SW 1271 (cell line): ENCODE measurements at places on chromosomes 1 and 21.
A peak's percentile ranks its signal among the peaks of the same experiment; 100 is the strongest.

- DNase-seq, result peak; percentile 36
Measured at GRCh38 chr21:34544032-34544496, 32.1 kb upstream of the KCNE1 start.

DNA sequence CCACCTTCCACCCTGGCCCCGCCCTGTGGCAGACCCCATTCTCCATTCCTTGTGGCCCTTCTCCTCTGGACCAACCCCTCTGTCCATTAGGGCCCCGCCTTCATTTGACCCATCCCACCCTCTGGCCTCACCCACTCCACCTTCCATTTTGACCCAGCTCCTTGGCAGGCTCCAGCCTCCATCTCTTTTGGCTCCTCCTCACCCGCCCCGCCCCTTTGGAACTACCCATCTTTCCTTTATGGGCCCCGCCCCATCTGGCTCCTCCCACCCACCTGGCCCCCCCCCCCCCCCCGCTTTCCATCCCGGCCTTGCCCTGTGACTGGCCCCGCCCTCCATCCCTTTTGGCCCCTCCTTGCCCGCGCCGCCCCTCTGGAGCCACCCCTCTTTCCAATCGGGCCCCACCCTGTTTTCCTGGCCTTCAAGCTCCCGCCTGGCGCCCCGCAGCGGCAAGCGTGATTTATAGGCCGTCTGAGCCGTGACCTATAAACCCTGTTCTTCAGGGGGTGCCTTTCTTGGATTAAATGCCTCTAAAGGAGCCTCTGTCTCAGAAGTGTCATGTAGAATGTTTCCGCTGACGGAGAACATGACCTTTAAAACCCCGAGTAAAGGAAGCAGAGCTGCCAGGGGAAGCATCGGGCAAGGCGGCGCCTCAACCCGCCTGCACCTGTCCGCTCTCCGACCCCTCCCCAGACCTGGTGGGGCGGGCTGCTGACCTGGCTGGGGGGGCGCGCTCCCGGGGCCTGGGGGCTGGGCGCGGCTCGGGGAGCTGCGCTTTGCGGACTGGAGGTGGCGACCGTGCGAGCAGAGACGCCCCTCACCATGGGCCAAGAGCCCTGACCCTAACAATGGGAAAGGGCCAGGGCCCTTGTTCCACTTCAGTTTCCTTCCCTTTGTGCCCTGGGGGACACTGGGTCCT is 178.0 kb downstream of the CAMTA1 start:
- DNase-seq, result no peak

DNA sequence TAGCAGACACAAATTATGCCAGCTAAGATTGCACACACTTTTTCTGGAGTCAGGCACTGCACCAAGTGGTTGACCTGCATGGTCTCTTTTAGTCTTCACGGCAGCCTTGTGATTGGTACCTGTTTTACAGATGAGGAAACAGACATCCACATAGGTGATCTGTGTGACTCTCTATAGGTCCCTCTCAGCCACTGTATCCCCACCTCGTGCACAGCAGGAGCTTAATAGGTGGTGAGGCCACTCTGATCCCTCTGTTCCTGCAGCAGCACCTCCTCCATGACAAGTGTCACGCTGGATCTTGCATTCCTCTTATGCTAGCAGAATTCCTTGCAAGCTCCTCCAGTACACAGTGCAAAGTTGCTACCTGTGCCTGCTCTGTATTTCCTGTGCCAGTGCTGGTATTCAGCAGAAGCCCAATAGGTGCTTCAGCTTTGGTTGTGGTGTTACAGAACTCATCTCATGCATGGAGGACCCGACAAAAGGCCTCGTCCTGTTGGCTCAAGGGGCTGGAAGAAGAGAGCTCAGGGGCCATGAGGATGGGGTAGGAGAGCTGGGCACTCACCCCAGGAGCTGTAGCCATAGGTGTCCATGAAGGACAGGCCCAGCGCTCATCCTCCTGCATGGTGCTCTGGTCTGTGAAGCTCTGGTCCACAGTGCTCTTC is 546.7 kb downstream of the PTPRU start:
- DNase-seq, result no peak

DNA sequence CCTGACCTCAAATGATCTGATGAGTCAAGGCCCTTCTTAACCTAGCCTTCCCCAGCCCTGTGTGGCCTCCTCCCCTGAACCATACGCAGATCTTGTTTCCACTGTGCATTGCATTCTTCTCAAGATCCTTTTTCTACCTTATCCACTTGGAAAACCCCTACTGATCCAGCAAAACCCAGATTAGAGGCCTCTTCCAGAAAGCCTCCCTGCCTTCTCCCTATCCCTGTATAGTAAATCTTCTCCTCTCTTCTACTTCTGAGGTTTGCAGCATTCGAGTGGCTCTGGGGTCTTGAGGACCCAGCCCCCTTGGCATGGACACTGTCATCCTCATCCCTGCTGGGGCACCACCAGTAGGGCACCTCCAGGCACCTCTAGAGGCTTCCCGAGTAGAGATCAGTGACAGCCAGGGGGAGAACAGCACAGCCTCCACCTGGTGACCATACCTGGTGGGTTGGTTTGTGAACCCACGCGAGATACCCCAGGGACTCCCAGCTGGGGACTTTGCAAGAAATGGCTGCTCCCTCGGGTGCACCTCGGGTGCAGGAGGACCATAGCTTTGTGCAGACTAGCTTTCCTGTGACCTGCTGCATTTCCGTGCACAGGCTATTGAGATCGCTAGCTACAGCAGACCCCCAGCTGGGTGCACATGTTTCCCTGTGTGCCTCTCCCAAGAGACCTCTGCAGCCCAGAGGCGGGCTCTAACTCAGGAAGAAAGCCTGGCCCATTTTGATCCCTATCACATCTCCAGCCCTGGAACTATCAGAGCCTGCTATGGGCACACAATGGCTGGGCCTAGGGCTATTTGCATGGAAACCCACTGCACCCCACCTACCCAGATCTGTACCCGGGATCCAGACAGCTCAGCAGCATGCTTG is 34.2 kb downstream of the MATN1 start:
- no peak for DNase-seq

DNA sequence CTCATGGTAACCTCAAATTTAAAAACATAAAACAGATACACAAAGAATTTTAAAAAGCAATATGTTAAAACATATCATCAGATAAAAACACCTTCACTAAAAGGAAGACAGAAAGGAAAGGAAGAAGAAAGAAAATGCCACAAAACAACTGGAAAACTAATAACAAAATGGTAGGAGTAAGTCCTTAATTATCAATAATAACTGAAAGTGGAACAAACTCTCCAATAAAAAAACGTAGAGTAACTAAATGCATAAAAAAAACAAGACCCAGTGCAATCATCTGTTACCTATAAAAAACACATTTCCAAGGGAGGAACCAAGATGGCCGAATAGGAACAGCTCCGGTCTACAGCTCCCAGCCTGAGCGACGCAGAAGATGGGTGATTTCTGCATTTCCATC is 47.1 kb upstream of the ACADM start:
- DNase-seq, result no peak

GRCh38 chr1:97368296-97368695 is 552.5 kb downstream of the DPYD start:
- no peak for DNase-seq

GRCh38 chr1:13782634-13783360 is 82.8 kb downstream of the PRDM2 start:
- DNase-seq, result no peak

- DNase-seq, result no peak
Measured at GRCh38 chr1:163789911-163790310, 468.2 kb downstream of the NUF2 start.

DNA sequence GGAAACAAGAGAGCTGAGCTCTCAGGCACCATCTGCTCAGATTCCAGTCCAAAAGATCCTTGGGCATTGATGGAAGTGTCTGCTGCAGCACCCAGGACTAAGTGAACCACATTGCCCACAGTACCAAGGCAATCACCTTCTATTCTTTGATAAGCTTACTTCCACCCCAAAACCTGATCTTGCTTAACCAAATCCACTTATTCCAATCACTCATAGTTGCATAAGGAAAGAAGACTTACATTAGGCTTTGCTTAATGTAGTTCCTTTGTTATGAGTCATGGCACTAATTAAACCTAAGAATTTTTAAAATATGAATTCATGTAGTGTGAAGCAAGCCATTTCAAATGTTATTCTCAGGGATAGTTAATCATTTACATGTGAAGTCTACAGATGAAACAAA is 84.5 kb downstream of the UCHL5 start:
- DNase-seq, result no peak

DNA sequence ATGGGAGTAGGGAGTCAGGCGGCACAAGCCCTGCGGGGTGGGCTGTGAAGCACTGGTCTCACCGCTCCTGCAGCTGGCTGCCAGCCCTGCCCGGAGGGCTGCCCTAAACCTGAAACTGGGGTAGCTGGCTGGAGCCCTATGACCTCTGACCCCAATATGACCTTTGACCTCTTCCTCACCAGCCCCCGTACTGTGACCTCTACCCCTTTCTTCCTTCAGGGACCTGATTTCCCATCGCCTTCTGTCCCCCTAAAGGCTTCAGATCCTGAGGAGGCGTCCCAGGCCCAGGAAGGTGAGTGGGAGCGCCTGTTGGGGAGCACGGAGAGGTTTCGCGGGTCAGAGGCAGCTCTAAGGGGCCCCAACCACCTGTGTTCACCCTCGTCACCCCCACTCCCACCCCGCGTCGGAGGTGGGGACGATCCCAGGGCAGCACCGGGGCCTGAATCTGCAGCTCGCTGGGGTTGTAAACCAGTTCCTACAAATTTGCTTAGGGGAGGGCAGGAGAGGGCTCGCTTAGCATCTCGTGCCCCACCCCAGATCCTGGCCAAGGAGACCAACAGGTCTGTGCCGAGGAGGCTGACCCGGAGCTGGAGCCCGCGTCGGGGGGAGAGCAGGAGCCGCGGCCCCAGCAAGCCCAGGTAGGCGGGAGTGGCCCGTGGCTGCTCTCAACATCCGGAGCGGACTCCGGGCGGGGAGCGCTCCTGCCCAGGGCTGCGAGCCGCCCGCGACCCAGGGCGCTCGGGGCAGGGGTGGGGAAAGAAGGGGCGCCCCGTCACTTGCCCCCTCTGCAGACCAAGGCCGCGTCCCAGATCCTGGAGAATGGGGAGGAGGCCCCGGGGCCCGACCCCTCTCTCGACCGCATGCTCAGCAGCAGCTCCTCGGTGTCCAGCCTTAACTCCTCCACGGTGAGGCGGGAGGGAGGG is 7.3 kb downstream of the SYTL1 start:
- no peak for DNase-seq

GRCh38 chr1:215215846-215216245 is 133.3 kb downstream of the KCNK2 start:
- no peak for DNase-seq

GRCh38 chr1:116153692-116154031 is 42.5 kb downstream of the MAB21L3 start:
- DNase-seq, result no peak

DNA sequence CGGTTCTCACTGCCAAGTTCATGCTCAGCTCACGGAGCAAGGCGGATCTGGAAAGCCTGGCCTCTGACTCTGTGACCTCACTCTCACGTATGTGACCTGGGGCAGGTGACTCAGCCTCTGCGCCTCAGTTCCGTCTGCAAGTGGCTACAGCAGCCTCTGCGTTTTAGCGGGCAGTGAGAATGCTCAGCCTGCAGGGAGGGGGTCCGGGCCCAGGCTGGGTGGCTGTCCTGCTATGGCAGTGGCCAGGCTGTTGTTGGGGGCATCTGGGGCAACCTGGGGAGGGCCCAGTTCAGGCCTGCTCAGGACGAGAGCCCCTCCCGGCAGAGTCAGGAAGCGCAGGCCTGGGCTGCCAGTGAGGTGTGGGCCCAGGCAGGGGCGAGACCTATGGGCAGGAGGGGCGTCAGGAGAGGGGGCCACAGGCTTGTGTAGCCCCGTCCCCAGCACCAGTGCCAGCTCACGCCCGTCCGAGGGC is 27.9 kb downstream of the ARHGEF16 start:
- no peak for DNase-seq

DNA sequence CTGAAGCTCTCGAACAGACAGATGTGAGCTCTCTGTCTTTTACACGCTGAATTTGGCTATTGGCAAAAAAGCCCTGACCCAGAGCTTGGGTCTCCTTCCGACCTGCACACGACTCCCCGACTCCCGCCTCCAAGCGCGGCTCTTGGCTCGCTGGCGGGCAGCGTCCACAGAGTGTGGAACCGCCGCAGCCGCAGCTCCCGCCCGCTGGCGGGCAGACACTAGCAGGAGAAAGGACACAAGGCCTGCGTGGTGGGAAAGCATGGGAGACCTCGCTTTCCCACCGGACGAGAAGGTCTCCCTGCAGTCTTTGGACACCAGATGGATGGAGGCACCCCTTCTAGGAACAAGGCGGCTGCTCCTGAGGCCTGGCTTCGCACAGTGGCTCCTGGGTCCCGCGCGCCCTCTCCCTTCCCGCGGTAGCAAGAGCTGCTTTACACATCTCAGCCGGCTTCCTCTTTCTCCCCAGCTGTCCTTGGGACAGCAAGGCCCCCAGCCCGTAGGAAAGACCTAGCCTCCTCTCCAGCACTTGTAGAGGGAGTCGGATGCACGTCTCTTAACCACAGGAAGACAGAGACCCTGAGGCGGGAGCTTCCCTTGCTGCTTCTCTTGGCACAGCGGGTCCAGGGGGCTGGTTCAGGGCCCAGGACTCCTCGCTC is 92.1 kb downstream of the PRKAB2 start:
- DNase-seq, result no peak

DNA sequence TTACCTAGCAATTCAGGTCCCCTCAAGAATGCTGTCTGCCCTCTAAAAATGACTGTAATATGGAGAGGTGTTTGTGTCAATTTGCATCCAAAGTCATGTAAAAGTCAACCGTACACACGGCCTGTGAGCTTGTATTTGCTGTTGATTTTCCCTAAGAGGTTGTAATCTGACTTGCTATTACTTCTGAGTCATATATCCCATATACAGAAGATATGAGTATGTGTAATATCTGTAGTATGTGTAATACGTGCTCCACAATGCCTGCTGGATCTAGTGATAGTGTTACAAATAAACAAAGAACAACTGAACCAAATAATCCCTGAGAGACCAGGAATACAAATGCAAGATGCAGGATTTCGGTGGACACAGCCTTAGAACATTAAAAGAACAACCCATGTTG is 1.4 kb upstream of the KCNJ6 start:
- DNase-seq, result no peak

GRCh38 chr1:66927528-66927927 is 2.7 kb downstream of the MIER1 start:
- no peak for DNase-seq

DNA sequence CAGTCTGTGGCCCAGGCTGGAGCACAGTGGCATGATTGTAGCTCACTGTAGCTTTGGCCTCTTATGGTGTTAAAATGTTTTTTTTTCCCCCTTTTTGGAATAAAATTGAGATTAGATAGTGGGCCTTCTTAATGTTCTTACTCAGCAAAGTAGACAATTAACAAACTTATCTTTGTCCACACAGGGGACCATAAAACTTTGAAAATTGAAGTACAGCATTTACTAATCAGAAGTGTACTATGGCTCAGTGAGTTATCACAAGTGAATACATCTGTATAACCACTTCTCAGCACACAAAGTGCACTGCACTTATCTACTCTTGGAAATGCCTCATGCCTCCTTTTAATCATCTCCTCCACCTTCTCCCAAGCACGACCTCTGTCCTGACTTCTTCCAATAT is 218.9 kb downstream of the PRDM2 start:
- DNase-seq, result no peak
